ENCODE measurements at places on chromosomes 4 and X.

- no peak for DNase-seq
Observed at GRCh38 chrX:152220606-152221005, 82.2 kb upstream of the MAGEA10 start.

DNA sequence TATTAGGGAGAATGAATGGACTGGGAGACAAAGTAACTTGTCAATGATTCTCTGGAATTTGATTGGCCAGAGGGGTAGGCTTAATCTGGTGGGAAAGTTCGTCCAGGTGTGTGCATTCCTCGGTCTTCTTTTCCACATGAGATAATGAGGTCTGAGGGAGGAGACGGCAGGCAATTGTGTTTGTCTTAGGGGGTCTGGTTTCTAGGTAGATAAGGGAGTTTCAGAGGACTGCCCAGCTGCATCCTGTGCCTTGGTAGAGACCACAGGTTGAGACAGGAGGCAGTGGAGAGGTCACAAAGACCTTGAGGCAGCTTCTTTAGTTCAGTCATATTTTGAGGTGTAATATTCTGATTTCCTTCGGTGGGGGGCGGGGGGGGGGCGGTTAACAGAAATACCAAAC lies 4.3 kb downstream of the MGST2 start:
- no peak for DNase-seq

GRCh38 chr4:19947349-19947748 lies 304.4 kb upstream of the SLIT2 start:
- DNase-seq, result no peak

DNA sequence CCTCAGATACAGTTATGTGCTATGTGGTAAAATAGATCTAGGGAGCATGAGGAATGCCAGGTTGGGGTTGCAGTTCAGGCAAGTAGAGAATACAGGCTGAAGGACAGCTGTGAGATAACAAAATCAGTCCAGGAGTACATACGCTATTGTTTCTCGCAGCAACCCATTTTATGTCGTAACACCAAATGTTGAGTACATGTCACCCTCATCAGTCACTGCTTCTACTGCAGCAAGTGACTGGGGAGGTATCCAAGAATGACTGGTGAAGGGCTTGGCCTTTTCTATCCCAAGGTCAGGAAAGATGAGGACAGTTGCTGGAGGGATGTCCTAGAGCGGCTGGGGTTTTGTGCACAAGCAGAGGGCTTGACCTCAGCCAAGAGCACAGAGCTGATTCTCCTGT lies 172.1 kb downstream of the CBR4 start:
- DNase-seq, result no peak

DNA sequence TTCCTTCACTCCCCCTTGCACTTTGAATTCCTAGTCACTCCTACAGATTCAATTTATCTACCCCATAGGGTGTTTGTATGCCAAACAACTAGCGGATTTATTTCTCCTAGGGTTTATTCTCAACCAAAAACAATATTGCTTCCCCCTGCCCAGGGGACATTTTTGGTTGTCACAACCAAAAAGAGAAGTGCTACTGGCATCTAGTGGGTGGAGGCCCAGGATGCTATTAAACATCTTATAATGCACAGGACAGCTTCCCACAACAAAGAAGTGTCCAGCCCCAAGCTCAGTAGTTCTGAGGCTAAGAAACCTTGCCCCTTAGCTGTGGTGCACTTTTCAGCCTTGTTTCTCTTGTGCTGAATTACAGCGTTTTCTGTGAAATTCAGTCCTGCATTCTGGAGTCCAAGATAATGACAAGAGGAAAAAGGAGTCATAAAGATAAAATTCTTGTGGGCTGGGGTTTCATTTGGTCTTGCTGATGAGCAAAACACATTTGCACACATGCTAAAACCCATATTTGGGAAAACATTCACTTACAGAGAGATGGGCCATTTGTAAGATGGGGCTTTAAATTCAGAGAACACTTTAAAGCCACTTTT lies 11.2 kb upstream of the SYTL4 start:
- DNase-seq, result no peak

DNA sequence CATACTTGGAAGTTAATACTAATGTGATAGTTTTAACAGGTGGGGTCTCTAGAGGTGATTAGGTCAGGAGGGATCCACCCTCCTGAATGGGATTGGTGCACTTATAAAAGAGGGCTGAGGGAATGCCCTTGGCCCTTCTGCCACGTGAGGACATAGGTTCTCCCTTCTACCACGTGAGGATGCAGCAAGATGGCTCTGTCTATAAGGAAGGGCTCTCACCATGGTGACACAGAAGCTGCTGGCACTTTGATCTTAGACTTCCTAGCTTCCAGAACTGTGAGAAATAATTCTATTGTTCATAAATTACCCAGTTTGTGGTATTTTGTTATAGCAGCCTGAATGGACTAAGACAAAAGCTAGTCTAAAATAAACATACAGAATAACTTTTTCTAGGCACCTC lies 1.0 kb downstream of the AADAT start:
- no peak for DNase-seq

- no peak for DNase-seq
Observed at GRCh38 chr4:44651425-44651824, at the start of gene YIPF7. YIPF7 (minus strand) TSS chr4:44651625; CDS start chr4:44650100, 1,525 bp downstream.
